ENCODE measurements at places on chromosomes 5 and 9.

GRCh38 chr9:26061948-26062575, 383.8 kb upstream of the TUSC1 start:
- no peak for DNase-seq

DNA sequence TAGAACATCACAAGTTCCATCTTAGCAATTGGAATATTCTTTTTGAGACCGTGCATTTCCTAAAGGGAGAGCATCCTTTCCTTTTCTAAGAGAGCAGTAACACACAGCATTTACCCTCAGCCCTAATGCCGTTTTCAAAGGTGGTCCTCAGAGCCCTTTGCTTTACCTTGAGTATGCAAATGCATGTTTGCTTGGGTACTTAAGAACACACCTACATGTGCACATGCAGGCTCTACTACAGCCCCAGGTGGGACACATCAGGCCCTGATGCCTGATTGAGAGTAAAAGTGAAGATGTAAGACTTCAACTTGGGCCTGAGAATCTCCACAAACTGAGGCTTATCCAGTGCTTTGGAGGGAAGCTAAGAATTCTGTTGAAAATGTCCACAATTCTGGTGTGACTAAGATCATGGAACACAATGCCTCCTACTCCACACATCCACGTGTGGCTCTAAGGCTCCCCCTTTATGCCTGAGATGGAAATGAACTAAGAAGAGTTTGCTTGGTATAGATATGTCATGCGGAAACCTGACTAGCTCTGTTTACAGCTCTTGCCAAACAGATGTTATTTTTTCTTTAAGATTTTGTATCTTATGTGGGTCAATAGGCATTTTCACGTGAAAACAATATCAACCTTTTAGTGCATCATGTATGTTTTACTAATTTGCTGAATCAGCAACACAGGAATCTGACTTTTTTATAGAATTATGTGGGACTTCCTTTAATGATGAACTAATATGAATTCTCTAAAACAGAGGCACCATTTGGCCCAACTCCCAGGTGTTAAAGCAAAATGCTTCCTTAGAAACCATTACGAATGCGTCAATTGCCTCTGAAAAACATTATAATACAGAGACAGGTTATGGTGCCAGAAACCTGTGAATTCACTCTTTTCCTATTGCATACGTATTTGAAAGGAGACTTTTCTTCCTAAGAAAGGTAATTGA, 48.9 kb upstream of the SLC2A8 start:
- no peak for DNase-seq

DNA sequence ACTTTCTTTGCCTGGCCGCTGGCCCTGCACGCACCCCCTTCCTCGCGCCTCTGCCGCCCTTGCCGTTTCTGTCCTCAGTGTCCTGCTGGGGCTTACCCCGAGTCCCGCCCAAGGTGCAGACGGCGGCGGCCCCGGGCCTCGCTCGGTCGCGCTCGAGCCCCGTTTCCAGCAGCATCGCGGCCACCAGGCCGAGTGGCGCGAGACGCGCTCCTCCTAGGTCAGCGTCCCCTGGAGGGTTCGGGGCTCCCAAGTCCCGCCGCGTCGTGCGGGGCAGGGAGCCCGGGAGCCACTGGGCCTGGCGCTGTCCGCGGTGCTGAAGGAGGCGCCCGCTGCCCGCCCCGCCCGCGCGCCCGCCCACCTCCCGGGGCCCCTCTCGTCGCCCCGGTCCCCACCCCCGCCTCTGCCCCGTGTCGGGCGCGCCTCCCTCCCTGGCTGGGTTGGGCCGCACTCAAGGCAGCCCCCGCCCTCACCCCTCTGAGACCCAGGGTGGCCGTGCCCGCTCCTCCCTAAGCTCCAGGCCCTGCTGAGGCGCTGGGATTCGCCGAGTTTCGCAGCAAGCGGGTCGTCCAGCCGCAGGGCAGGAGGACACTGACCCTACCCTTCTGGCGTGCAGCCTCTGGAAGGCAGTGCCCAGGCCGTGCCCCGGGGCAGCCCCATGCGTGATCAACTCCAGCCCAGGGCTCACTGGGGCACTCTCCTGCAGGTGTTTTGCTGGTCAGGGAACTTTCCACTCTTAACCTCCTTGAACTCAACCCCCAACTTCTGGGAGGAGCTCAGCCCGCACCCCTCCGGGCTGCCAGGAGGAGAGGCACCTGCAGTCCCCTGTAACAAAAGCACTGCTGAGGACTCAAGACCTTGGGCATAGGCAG, at the start of gene LHX3:
Gene LHX3, minus strand, starts transcription at position 291 of the 869 bp plus-strand sequence. Its CDS starts 116 bp downstream, at position 175.
- no peak for DNase-seq

DNA sequence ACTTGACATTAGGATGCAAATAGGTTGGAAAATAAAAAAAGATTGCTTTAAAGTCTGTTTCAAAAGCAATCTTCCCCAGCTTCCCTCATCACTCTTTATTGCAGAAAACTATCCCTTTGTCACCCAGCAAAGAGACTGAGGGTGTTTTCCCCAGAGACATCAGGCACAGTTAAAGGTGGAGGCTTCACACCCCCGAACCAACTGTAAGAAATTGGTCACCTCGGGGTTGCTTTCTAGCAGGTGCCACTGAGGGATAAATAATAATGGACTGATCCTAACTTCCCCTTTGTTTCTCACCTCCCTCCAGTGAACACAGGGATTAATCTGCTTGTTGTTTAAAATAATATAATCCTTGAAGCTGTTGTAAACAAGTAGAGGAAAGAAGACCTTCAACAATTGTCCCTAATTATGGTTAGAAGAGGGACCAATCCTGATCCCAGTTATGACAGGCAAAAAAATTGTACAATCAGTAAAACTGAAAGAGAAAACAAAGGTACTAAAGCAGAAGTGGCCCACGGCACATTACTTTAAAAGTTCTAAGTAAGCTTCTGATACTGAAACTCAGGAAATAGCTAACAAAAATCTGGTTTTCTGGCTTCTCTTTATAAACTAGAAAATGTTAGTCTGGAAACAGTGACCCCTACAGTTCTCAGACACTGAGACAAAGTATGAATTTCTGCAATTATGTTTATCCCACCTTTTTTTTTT, 6.6 kb upstream of the PCSK1 start:
- DNase-seq = no peak

- no peak for DNase-seq
These were observed 671.3 kb downstream of the PRELID2 start for GRCh38 chr5:145163876-145164275.

GRCh38 chr5:54595721-54596120, 78.2 kb downstream of the SNX18 start:
- no peak for DNase-seq

DNA sequence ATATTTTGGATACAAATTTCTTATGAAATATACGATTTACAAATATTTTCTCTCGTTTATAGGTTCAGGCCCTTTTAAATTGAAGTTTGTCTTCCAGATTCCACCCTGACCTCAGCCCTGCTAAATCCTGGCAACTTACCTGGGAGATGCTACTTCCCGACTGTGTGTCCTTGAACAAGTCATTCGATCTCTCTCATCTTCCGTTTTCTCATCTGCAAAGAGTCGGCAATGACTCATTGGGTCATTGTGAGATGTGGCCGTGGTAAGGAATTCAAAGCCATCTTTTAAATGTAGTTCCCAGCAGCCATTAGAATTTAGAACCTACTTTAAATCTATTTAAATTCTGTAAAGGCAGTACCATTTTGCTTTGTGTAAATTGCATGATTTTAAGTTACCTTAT, 72.5 kb downstream of the LHX2 start:
- DNase-seq = no peak

DNA sequence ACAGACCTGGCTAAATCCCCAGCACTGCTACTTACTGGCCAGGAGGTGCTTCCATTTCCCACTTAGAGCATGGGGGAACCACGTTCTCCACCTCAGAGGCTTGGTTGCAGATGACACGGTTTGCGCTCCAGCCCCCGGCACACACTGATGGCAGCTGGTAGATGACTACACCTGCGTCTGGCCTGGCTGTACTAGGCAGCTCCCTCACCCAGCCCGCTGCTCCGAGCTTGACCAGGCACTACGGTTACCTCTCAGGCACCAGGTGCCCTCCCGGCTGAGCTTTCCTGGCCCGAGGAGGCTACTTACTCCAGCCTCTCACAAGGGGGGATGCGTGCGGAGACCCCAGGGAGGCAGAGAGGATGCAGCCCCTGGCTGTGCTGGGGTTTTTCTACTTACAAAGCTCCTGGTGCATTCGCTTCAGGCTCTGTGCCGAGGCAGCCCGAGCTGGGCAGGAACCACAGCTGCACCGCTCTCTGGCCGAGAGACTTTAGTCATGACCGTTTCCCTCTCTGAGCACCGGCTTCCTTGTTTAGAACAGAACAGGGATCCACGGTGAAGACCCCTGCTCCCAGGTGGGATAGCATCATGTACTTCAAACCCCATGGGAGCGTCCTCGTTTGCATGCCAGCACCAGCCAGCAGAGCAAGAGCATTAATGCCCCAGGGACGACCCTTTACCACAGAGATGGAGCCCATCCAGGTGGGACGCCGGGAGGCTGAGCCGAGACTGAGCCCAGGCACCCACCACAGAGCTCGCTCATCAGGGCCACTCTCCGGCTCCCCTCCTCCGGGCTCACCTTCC, 7.6 kb upstream of the GBGT1 start:
- DNase-seq = no peak

DNA sequence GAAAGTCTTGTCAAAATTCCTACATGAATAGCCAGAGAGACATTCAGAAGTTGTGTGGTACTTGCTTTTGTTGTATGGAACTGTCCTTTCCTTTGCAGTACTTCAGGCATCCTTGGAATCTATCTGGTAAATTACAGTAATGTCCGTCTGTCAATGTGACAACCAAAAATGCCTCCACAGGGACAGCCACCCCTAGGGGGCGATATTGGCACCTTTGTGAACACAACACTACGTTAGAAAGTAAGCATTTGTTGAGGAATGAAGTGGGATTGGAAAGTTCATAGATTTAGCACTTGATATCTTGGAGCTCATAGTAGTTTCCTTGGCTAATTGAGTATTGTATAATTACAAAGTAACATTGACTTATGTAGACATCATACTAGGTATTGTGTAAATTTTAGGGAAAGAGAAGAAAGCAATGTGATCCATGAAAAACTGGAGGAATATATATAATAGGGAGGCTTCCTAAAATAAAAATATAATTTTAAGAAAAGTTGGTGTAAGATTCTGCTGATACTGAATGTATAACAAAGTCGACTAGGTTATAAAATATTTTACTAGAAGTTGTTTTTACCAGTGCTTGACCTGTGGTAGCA, 32.7 kb downstream of the TMEFF1 start:
- peak; percentile 51 for DNase-seq

GRCh38 chr5:37437711-37438110, 58.6 kb downstream of the WDR70 start:
- DNase-seq = no peak

DNA sequence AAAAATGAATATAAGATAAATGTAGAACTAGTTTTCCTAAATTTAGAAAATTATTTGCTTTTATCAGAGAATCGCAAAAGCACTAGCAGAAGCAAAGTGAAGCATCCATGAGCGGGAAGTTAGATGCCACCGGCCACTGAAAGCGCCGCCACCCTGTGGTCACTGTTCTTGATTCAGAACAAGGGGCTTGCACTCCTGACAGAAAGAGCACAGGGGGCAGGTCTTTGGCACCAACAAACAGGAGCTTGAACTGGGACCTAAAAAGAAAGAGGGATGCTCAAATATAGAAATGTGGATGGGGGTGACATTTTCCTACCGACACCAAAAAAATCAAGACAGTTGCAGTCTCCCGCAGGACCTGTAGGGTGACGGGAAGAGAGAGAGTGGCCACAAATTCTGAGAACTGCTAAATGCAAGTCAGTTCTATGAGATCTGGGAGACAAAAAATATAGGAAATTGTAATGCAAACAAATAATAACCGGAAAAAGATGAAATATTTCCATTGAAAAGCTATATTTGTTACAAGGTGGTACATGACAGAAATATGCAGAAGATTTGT, 144.3 kb downstream of the CDH12 start:
- no peak for DNase-seq

- DNase-seq = no peak
These were observed 49.0 kb downstream of the PTTG1 start for GRCh38 chr5:160470437-160471361.

DNA sequence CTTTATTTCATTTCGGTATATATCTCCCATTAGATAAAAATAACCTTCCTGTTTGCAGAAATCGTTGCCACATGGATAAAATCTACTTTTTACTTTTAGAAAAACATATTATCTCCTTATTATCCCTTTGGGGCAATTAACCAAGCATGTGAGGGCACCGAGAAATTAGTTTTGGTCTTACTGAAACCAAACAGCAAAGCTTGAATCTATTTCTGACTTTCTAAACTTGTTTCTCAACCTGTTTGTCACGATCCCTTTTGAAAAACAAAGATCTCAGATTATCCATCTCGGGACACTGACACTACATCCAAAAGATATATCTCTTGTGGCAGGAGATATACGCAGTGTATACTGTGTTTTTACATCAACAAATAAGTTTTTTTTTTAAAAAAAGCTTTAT, 2.3 kb downstream of the TUT7 start:
- no peak for DNase-seq

DNA sequence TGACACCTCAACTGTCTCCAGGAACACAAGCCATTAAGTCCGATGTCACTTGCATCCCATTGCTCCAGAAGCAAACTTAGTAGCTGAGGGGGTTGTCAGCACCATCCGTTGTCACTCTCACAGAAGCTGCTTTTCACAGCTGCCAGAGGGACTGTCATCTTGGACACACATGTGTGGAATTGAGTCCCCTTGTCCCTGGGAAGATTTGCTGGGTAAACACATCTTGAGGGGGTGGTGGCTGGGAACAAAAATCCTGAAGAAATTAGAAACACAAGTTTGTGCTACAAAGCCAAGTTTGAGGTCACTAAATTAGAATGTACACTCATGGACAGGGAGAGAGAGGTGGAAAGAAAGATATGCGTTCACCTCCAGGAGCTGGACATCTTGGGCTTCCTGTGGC, 55.2 kb upstream of the ADRA1B start:
- DNase-seq = no peak

- no peak for DNase-seq
These were observed at the start of gene NPR2 for GRCh38 chr9:35791297-35791921. TSS of gene NPR2 (plus strand) at chr9:35791591. CDS start at chr9:35792409, 818 bp downstream.

- DNase-seq = no peak
These were observed 54.0 kb downstream of the CCDC171 start for GRCh38 chr9:15606643-15607472.

DNA sequence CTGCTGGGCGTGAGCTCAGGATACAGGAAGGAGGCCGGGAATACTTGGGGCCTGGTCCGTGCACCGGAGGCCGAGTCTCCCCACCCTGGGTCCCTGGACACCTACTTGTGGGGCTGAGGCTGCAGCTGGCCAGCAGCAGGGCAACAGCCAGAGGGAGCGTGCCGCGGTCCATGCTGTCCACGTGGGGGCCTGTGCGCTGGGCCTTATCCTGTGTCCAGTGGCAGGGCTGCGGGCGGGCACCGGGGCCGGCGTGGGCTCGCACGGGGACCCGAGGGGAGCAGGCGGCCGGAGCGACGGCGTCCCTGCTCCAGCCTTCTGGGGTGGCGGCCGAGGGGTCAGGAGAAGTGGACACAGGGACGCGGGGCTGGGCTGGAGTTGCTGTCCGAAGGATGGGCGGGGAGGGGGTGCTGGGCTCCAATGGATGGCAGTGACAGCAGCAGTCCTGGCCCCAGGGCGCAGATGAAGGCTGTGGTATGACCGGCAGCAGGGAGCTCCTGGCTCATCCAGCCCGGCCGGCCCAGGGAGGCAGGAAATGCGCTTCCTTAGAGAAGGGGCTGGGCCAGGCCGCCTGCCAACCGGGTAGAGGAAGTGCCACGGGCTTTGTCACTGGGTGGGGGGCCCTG, at the start of gene ENG:
Gene ENG, minus strand, starts transcription at position 475 of the 623 bp plus-strand sequence. Its CDS starts 303 bp downstream, at position 172.
- DNase-seq = no peak

Data from HS-27A (cell line).